ENCODE measurements at places on chromosomes 16 and 17. TPM values are rescaled to one million over a fixed set of nuclear protein-coding genes. Genes with fewer than 3 reads are reported as not detected.

Gene SLC47A1
- 0.72 TPM for total RNA-seq

Gene ALDH3A1
- 7.1 TPM for total RNA-seq

Gene RNF112
- not detected for total RNA-seq

DNA sequence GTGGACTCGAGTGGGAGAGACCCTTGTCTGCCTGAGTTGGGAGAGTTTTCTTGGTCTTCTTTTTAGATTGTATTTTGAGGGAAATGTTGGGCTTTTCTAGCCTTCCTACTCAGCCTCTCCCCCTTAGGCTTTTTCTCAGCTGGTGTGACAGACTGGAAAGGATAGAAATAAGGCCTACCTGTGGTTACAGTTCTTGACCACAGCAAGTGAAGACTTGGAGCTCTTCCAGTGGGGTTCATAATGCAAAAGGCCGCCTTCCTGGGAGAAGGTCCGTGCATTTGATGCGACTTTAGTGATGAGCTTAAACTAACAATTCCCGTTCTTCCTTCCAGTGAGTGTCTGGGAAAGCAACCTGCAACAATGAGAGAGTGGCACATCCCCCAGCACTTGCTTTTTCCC, 56.8 kb downstream of the B9D1 start:
- no peak for DNase-seq
- no peaks in the 10 kb centered on the region for H3K27me3 ChIP-seq
- H3K27ac ChIP-seq: no peak overlapping the region
- no peak overlapping the region for H3K4me3 ChIP-seq
- peaks cover 4% of the 10 kb centered on the region for H3K4me1 ChIP-seq

DNA sequence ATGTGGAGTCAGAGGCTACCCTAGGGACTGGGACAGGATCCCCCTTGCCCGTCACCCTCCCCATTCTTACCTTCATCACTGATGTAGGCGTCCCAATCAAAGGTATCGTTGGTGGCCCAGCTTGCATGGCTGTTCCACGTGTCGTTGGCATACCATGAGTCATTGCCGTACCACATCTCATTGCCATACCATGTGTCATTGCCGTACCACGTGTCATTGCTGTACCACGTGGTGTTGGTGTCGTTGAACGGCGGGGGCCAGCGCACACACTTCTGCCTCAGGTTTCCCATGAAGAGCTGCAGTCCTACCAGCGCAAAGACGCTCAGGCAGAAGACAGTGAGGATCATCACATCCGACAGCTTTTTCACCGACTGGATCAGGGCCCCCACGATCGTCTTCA, 4.8 kb downstream of the SCN4A start:
- no peak overlapping the region for H3K27ac ChIP-seq
- no peaks in the 10 kb centered on the region for H3K4me1 ChIP-seq
- no peaks in the 10 kb centered on the region for H3K27me3 ChIP-seq
- no peak overlapping the region for H3K4me3 ChIP-seq
- no peak for DNase-seq

DNA sequence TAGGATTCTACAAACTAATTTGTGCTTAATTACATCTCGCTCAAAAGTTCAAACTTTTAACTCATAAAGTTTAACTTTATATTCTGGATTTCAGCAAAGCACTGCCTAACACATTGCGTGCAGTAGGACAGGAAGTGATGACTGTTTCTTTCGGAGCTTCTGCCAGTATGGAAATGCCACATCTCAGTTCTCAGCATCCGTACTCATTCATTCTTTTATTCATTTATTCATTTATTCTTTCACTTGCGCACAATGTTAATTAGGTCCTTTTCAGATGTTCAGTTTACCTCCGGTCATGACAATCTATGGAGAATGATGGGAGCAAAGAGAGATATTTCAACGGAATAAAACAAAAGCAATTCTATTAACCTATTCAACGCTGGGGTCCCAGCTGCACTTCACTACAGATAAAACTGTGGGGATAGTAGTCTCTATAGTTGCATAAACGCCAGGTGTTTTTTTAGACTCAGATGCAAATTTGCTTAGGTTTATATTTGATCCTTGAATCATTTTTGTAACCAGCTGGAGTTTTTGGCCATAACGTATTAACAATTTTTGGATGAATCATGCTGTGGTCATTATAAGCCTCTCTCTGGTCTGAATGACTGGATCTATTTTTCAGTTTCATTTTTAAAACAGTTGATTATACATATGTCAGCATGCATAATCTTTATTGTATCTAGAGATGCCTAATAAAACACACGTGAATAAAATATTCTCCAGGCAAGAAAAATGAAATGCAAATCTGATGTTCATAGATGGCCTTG, 143.9 kb downstream of the KCNJ2 start:
- no peaks in the 10 kb centered on the region for H3K27me3 ChIP-seq
- no peak overlapping the region for H3K4me3 ChIP-seq
- H3K4me1 ChIP-seq: no peaks in the 10 kb centered on the region
- DNase-seq: no peak
- H3K27ac ChIP-seq: no peak overlapping the region

DNA sequence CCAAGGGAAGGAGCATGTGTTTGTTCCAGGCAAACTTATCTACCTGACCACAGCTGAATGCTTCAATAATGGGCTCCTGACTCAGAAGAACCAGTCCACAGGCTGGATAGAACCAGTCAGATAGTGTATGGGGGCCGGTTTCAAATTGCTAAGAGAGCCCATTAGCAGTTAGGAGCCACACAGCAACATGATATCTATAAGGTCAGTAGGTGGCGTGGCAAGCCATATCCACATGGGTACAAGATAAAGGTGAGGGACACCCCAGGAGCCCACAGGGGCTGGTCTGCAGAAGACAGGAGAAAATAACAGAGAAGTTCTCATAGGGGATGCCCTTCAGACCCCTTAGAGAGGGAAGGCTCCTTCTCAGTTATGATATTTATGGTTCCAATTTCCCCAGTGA, 31.6 kb upstream of the CDRT15 start:
- no peaks in the 10 kb centered on the region for H3K27me3 ChIP-seq
- H3K36me3 ChIP-seq: no peaks in the 10 kb centered on the region
- no peak for DNase-seq
- no peaks in the 10 kb centered on the region for H3K4me1 ChIP-seq

GRCh38 chr17:10243883-10244844, 45.8 kb upstream of the GAS7 start:
- no peak for DNase-seq
- H3K4me1 ChIP-seq: no peaks in the 10 kb centered on the region
- no peaks in the 10 kb centered on the region for H3K27me3 ChIP-seq
- H3K36me3 ChIP-seq: no peaks in the 10 kb centered on the region

- no peak overlapping the region for H3K4me3 ChIP-seq
- no peak overlapping the region for H3K27ac ChIP-seq
- H3K4me1 ChIP-seq: no peaks in the 10 kb centered on the region
- no peaks in the 10 kb centered on the region for H3K36me3 ChIP-seq
These were observed 11.5 kb upstream of the IGF2BP1 start for GRCh38 chr17:48985436-48986245.

- no peak overlapping the region for H3K4me3 ChIP-seq
- H3K4me1 ChIP-seq: peaks cover 51% of the 10 kb centered on the region
- H3K27ac ChIP-seq: peak overlapping the region; percentile 83
- DNase-seq: peak; percentile 84
- H3K36me3 ChIP-seq: peaks cover 18% of the 10 kb centered on the region
These were observed 5.4 kb downstream of the NAT9 start for GRCh38 chr17:74770498-74771318.

DNA sequence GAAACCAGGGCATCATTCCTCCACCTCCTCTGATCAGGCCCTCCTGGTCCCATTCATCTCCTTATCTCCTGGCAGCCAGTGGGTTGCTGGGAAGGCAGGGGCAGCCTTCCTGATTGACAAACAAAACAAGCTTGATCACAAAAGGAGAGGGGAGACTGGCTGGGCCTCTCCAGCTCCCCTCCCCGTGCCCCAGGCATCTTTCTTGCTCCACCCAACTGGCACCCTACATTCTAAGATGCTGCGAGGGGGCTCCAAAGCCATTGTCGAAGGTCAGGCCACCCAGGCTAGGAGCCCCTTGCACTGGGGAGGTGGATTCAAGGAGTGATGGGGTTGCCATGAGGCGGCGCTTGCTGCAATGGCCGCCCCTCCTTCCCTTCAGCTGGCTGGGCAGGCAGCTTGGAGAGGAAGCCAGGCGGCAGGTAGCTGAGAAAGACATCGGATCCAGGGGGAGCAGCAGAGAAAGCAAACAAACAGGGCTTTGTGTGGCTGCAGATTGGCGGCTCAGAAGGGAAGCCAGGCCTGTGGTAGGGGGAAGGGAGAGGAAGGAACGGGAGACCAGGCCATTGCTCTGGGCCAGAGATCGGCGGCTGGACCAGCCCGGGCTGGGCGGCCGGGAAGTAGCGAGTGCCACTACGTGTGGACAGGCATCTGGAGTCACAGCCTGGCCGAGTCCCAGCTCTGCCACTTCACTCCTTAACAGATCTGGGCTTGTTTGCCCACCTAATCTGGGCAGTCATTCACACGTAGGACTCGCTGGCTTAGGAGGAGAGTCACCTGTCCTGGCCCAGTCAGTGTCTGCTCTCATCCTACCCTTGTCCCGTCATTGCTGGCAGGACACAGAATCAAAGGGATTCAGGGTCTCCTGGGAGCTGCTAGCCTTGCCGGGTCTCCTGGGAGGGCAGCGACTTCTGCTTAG, 12.3 kb downstream of the RAI1 start:
- peaks cover 44% of the 10 kb centered on the region for H3K4me1 ChIP-seq
- H3K27ac ChIP-seq: peak overlapping the region; percentile 99
- peak overlapping the region; percentile 82 for H3K4me3 ChIP-seq
- no peaks in the 10 kb centered on the region for H3K36me3 ChIP-seq
- DNase-seq: peak; percentile 73
- H3K27me3 ChIP-seq: no peaks in the 10 kb centered on the region

DNA sequence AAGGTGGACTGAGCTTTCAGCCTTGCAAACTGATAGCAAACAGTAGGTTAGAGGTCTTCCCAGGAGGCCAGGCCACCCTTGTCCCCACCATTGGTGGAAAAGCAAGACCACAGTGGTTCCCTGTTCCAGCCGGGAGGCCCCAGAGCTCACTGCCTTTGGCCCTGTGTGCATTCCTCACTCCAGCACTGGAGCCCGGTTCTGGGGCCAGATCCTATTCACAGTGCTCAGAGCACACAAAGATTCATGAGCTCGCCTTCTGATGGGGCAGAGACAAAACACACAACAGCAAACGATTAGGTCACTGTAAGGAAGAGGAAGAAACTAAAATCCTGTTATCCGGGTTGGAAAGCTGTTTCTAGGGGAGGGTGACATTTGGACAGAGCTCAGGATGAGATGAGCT, 5.6 kb upstream of the PGS1 start:
- H3K27ac ChIP-seq: peak overlapping the region; percentile 63
- no peak overlapping the region for H3K4me3 ChIP-seq
- no peaks in the 10 kb centered on the region for H3K27me3 ChIP-seq

DNA sequence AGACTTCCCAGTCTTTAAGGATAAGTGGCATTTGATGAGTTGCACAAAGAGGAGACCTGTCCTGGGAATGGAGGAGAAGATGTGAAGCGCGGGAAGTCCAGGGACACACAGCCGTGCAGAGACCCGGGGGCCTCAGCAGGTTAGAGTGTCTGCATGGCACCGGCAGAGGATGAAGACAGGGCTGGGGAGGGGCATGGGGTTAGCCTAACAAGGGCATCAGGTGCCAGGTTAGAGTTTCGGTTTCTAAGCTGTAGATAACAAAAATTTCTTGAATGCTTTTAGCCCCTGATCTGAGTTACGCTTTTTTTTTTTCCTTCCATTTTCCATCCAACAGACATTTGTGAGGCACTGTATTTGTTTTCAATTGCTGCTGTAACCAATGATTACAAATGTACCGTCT, 594.3 kb downstream of the MAF start:
- H3K27ac ChIP-seq: no peak overlapping the region
- no peaks in the 10 kb centered on the region for H3K4me1 ChIP-seq
- H3K36me3 ChIP-seq: no peaks in the 10 kb centered on the region
- H3K27me3 ChIP-seq: no peaks in the 10 kb centered on the region
- no peak overlapping the region for H3K4me3 ChIP-seq

DNA sequence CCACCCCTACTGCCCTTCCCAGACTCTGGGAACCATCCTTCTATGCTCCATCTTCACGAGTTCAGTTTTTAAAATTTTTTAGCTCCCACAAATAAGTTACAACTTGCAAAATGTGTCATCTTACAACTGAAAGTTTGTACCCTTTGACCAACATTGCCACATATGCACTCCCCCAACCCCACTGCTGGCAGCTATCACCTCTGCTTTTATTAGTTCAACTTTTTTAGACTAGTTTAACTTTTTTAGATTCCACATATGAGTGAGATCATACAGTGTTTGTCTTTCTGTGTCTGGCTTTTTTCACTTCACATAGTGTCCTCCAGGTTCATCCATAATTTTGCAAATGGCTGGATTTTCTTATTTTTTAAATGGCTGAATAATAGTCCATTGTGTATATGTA, 7.7 kb downstream of the GPT2 start:
- H3K36me3 ChIP-seq: peaks cover 3% of the 10 kb centered on the region
- H3K4me1 ChIP-seq: peaks cover 31% of the 10 kb centered on the region
- H3K27ac ChIP-seq: no peak overlapping the region
- H3K4me3 ChIP-seq: no peak overlapping the region

DNA sequence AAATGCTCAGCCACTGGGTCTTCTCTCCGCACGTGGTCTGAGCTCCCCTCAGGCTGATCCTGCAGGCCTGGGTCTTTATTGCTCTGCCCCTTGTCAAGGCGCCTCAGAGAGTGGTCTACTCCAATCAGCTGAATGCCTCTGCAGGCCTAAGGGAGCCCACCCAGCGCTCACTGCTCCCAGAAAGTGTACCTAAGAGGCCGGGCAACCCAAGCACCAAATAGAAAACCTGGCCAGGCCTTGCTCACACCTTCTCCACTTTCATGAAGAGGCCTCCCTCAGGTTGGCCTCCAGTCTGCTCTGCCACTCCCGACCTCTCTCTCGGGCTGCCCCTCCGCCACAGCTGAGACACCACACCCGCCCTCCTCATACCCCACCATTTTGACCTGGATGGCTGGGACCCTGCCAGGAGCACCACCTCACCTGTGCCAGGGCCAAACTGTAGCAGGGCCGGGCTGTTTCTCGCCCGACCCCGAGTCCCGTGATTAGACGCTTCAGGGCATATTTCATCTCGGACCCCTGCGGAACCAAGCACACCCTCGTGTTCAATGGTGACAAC, 665 bp downstream of the MYBBP1A start:
- peak overlapping the region; percentile 85 for H3K4me3 ChIP-seq
- no peaks in the 10 kb centered on the region for H3K36me3 ChIP-seq
- no peaks in the 10 kb centered on the region for H3K27me3 ChIP-seq
- peak overlapping the region; percentile 91 for H3K27ac ChIP-seq
- H3K4me1 ChIP-seq: no peaks in the 10 kb centered on the region

- H3K36me3 ChIP-seq: no peaks in the 10 kb centered on the region
- H3K4me3 ChIP-seq: no peak overlapping the region
- H3K27me3 ChIP-seq: no peaks in the 10 kb centered on the region
- H3K27ac ChIP-seq: no peak overlapping the region
- no peak for DNase-seq
These were observed 12.6 kb upstream of the ALDH3A1 start for GRCh38 chr17:19760746-19761145.

DNA sequence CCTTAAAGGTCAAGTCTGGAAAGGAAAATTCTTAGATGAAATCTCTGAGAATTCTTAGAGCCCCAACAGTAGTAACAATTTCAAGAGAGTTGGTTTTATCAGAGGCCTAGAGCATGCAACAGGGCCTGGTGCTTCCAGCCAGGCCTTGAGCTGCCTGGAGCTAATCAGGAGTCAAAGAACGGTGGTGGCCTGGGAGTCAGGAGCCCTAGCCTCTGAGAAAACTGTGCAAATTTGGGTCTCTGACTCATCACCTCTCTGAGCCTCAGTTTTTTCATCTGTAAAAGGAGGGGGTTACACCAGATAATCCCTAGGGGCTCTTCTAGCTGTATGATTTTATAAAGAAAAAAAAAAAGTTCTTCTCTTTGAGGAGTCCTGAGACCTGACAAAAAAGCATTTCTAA, 227.3 kb upstream of the RPL38 start:
- no peak overlapping the region for H3K4me3 ChIP-seq
- DNase-seq: no peak
- no peaks in the 10 kb centered on the region for H3K36me3 ChIP-seq
- peaks cover 13% of the 10 kb centered on the region for H3K4me1 ChIP-seq
- no peak overlapping the region for H3K27ac ChIP-seq
- no peaks in the 10 kb centered on the region for H3K27me3 ChIP-seq

Data from Caco-2 (cell line).